Natural killer cell (primary cell): ENCODE measurements at places on chromosomes 3 and 15. TPM values are rescaled to one million over a fixed set of nuclear protein-coding genes. Genes with fewer than 3 reads are reported as not detected.

Gene PLXNA1
- total RNA-seq = 2.5 TPM

Gene HDC
- 9.5 TPM for total RNA-seq

Gene EAF2
- total RNA-seq = 7.4 TPM

Gene CTDSPL2
- 96.5 TPM for total RNA-seq

Gene IL17RD
- total RNA-seq = 0.08 TPM

Gene KLHL40
- total RNA-seq = not detected

Gene C3orf22
- not detected for total RNA-seq

Gene NDUFB4
- total RNA-seq = 65.2 TPM

Gene ACAD9
- 71.3 TPM for total RNA-seq

Gene LSG1
- total RNA-seq = 56.4 TPM

Gene CGNL1
- not detected for total RNA-seq
